Camera-type eye (tissue), 1 donor: ENCODE measurements at places on chromosomes 4 and X. TPM values are rescaled to one million over a fixed set of nuclear protein-coding genes. Genes with fewer than 3 reads are reported as not detected.

The ACOT9 gene
- 36.3 TPM for total RNA-seq

The SH2D1A gene
- total RNA-seq = not detected

The SOX3 gene
- 2.1 TPM for total RNA-seq

The PWWP3B gene
- 6.3 TPM for total RNA-seq

The SLC6A14 gene
- total RNA-seq = 0.99 TPM

The CENPVL1 gene
- total RNA-seq = 0.71 TPM

The GLOD5 gene
- total RNA-seq = not detected

The ADAMTS3 gene
- total RNA-seq = 11.3 TPM

The KIF4A gene
- 7.6 TPM for total RNA-seq
